Activated CD4-positive, alpha-beta T cell treated with anti-CD3 and anti-CD28 coated beads, Interleukin-2, amount 10 ng/mL, durations not matched to agents 7 days and 5 days (primary cell): ENCODE measurements at places on chromosomes 4 and X. TPM values are rescaled to one million over a fixed set of nuclear protein-coding genes. Genes with fewer than 3 reads are reported as not detected.

DNA sequence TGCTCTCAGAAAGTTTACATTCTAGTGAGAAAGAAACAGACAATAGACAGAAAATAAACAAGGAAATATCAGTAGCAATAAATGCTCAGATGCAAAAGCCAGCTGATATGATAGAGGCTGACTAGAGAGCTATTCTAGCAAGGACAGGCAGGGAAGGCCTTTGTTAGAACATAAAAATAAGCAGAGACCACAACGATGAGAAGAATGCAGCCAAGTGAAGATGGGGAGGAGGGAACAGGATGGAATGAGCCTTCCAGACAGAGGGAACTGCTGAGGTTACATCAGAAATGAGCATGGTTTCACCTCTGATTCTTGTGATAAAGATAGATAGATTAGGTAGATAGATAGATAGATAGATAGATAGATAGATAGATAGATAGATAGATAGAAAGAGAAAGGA is 7.6 kb upstream of the SOWAHB start:
- no peak for DNase-seq

The GPRIN3 gene
- 57.4 TPM for total RNA-seq

The AMTN gene
- not detected for total RNA-seq

- DNase-seq, result no peak
Observed at GRCh38 chr4:176150356-176150682, 45.1 kb downstream of the SPATA4 start.

The FAM9C gene
- not detected for total RNA-seq

DNA sequence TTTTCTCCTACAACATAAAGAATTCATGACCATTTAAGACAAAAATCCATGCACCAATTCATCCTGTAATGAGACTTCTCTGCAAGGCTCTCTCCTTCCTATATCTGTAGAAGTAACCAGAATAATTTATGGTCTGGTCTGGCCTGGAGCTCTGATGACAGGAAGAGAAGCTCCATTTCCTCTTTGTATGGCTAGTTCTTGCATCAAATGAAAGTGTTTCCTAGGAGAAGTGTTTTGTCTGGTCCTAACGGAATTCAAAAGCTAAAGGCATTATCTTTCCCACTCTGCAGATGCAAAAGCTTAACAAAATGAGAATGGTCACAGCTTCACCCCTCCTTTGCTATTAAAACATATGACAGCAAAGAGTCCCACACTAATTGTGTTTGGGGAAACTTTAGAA is 55.1 kb downstream of the SPATA18 start:
- no peak for DNase-seq
